ENCODE measurements at places on chromosomes 6 and 20. TPM values are rescaled to one million over a fixed set of nuclear protein-coding genes. Genes with fewer than 3 reads are reported as not detected.

Gene PRDM13
- total RNA-seq, result under 0.01 TPM

Gene ERVFRD-1
- 0.10 TPM for total RNA-seq

Gene TPBG
- total RNA-seq, result 0.31 TPM

Gene SYCP2L
- not detected for total RNA-seq

Gene PBOV1
- total RNA-seq, result not detected

Gene CD40
- 10.2 TPM for total RNA-seq

Gene FIG4
- total RNA-seq, result 9.3 TPM

Gene TEAD3
- total RNA-seq, result not detected

All from mononuclear cell (primary cell).